DMS53 (cell line): ENCODE measurements at places on chromosomes 5 and 9.

- DNase-seq, result no peak
Observed at GRCh38 chr5:31769530-31769929, 130.6 kb downstream of the PDZD2 start.

DNA sequence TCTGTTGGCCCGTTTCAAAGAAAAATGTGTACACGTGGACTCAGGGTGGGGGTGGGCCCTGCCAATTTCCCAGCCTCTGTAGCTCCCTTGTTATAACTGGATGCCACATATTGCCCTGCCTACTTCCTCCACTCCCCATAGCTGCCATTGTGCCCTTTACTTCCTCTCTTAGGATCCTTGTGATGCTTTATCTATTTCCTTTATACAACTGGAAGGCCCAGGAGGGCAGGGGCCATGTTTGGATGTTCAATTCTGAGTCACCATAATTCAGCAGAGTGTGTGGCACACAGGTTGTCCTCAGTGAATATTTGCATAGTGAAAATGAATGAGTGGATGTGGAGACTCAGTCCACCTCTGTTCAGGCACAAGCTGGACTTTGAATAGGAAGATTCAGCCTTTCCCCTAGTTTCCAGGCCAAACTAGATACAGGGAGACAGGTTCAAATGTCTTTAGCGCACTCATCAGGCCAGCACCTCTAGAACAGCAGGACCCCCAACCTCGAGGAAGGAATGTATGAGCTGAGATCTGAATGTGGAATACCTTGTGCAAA lies 10.6 kb upstream of the FEM1C start:
- DNase-seq, result no peak

DNA sequence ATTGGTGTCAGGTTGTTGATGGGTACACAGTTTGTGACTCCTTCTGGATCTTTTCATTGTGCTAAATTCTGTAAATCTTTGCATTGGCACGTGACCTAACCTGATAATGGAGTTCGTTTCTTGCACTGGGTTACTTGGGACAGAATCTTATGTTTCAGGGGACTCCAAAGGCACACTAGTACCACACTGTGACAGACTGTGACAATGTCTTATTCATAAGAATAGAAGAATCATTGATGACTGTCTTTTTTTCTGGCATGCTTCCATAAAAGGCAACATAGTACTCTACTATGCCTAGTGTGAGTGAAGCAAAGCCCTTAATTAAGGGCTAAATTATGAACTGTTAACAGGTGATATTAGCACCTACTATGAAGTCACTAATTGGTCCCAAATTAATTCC lies 35.4 kb upstream of the RICTOR start:
- DNase-seq, result no peak

DNA sequence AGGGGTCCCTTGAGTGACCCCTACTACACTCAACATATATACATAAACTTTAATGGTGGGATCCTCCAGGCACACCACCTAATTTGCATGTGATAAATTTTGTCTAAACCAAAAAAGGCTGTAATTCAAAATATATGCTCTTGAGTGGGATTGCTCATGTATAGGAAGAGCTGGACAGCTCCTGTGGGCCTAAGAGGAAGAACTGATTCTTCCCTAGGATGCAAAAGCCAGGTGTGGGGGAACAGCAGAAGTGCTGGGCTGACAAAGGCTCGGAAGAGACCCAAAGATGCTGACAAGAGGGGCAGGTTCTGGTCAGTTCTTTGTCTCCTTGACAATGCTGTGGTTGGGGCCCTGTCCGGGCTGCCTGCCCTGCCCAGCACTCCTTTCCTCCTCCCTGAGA lies 43.9 kb downstream of the PCDH1 start:
- DNase-seq, result no peak

GRCh38 chr9:13811876-13812275 lies 502.1 kb downstream of the NFIB start:
- DNase-seq, result no peak
